ENCODE measurements at places on chromosomes 7 and 10. TPM values are rescaled to one million over a fixed set of nuclear protein-coding genes. Genes with fewer than 3 reads are reported as not detected.

EBLN1 gene
- not detected for polyA plus RNA-seq

ARHGEF5 gene
- 8.4 TPM for polyA plus RNA-seq

OGDHL gene
- 58.3 TPM for polyA plus RNA-seq

ANKRD61 gene
- 0.42 TPM for polyA plus RNA-seq

ITPRID1 gene
- polyA plus RNA-seq: not detected

RBP4 gene
- polyA plus RNA-seq: 10,329 TPM

VAX1 gene
- polyA plus RNA-seq: not detected

HIPK2 gene
- 18.1 TPM for polyA plus RNA-seq

CRPPA gene
- 1.4 TPM for polyA plus RNA-seq

INMT gene
- 16.3 TPM for polyA plus RNA-seq

RTKN2 gene
- polyA plus RNA-seq: not detected

ADRB1 gene
- 0.16 TPM for polyA plus RNA-seq

DNA sequence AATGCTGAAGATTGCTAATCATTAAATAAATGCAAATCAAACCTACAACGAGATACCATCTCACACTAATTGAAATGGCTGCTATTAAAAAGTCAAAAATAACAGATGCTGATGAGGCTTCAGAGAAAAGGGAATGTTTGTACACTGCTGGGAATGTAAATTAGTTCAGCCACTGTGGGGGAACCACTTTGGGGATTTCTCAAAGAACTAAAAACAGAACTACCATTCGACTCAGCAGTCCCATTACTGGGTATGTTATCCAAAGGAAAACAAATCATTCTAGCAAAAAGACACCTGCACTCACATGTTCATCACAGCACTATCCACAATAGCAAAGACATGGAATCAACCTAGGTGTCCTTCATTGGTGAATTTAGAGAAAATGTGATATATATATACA is 379.0 kb upstream of the CNTNAP2 start:
- no peaks in the 10 kb centered on the region for H3K4me1 ChIP-seq
- H3K36me3 ChIP-seq: no peaks in the 10 kb centered on the region
- H3K27ac ChIP-seq: no peak overlapping the region

GRCh38 chr10:112332509-112333228 is 41.2 kb upstream of the ACSL5 start:
- H3K4me3 ChIP-seq: no peak overlapping the region
- H3K4me1 ChIP-seq: no peaks in the 10 kb centered on the region

- no peaks in the 10 kb centered on the region for H3K4me1 ChIP-seq
- no peak for DNase-seq
- no peak overlapping the region for H3K4me3 ChIP-seq
- no peaks in the 10 kb centered on the region for H3K36me3 ChIP-seq
These were observed 163.3 kb downstream of the JCAD start for GRCh38 chr10:29896053-29896452.

DNA sequence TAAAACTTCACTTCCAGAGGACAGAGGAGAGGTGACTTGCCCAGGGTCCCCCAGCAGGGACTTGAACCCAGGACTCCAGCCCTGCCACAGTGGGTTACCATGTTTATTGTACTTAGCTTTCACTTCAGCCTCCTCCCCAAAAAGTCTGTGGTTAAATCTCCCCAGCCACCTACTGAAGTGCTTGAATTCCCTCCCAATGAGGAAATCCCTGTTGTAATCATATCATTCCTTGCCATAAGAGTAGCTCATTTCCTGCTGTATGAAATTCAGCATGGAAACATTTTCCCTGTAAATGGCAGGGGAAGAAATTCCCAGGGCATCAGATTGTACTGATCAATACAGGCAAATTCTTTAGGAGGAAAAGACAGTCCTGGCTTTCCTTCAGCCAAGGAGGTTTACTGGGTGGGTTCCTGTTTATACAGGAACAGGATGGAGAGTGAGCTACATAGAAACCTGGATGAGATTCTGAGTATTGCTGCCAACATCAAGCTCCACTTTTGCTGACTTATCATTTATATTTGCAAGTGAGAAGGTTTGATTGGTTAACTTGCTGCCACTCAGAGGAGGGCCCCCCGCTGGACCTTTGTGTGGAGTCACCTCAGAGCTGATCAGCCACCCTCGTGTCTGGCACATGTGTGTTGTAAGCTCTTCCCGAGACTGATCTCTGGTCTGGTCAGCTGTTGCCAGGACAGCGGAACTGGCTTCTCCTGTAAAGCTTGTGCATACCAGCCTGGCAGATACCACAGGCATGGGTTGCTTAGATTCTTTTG is 16.4 kb upstream of the PDZD8 start:
- peak overlapping the region; percentile 85 for H3K27ac ChIP-seq
- H3K4me3 ChIP-seq: no peak overlapping the region
- no peak for DNase-seq
- H3K4me1 ChIP-seq: peaks cover 11% of the 10 kb centered on the region

GRCh38 chr10:73060173-73060572 is 36.5 kb downstream of the P4HA1 start:
- no peaks in the 10 kb centered on the region for H3K4me1 ChIP-seq
- H3K27ac ChIP-seq: no peak overlapping the region
- peaks cover 25% of the 10 kb centered on the region for H3K36me3 ChIP-seq
- H3K27me3 ChIP-seq: no peaks in the 10 kb centered on the region

DNA sequence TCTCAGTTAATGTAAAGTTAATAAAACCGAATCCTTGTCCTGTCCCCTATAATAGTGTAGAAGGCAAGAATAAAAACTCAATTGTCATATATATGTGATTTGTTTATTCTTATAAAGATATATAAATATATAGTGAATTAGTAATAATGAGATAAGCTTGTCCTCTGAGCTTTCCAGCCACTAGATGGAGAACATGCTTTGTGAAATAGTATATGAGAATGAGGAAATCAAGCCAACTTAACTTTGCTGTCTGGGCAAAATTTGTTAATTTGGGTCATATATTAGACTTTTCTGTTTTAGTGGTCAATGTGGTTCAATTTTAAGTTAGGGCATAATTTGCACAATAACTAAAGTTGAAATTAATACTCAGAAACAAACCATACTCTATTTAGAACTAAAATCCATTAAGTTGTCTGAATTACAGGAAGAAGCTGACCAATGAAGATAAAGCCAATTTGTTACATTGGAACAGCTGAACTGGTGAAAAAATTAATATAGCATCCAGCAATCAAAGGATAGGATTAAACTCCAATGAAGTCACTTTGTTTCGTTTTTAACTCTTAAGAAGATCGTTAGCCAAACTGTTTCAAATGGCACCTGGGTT is 595.0 kb downstream of the ARL4A start:
- no peaks in the 10 kb centered on the region for H3K36me3 ChIP-seq
- no peaks in the 10 kb centered on the region for H3K27me3 ChIP-seq
- no peak overlapping the region for H3K4me3 ChIP-seq
- no peak overlapping the region for H3K27ac ChIP-seq

GRCh38 chr10:25220156-25220555 is 45.4 kb downstream of the GPR158 start:
- no peaks in the 10 kb centered on the region for H3K4me1 ChIP-seq
- peaks cover 3% of the 10 kb centered on the region for H3K27me3 ChIP-seq
- no peak overlapping the region for H3K27ac ChIP-seq

DNA sequence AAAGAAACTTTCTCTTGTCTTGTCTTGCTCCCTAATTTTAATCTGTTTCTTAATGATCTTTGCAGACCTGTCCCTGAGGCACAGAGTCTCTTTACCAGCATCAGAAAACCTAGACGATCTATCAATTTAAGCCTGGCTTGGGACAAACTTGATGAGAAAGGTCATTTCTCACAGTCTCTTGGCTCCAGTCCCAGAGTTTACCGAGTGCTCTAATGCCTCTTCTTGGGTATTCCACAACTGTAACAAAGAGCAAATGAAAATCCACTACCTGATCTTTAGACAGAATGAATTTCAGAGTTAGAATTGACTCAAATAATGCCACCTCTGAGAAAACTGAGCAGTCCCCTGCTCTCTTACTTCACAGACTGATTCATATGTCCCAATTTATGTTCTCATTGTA is 106.4 kb upstream of the DNAJB12 start:
- no peaks in the 10 kb centered on the region for H3K27me3 ChIP-seq
- no peak overlapping the region for H3K27ac ChIP-seq
- DNase-seq: no peak
- H3K4me3 ChIP-seq: no peak overlapping the region

DNA sequence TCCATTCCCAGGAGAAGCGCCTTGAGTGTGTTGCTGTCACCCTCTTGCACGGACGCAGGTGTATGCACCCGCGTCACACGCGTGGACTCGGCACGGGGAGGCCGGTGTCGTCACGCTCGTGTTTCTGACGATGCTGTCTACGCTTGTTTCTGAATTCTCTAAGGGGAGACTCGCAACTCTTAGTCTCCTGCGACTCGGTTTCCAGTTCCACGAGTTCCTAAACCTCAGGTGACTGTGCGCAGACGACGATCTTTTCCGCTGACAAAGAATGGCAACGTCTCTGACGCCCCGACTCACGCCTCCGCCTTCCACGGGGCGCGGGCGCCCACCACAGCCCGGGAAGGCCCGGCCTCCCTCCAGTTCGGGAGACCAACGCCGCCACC is 579 bp downstream of the IDI1 start:
- peaks cover 24% of the 10 kb centered on the region for H3K4me1 ChIP-seq
- H3K27me3 ChIP-seq: no peaks in the 10 kb centered on the region
- DNase-seq: no peak

DNA sequence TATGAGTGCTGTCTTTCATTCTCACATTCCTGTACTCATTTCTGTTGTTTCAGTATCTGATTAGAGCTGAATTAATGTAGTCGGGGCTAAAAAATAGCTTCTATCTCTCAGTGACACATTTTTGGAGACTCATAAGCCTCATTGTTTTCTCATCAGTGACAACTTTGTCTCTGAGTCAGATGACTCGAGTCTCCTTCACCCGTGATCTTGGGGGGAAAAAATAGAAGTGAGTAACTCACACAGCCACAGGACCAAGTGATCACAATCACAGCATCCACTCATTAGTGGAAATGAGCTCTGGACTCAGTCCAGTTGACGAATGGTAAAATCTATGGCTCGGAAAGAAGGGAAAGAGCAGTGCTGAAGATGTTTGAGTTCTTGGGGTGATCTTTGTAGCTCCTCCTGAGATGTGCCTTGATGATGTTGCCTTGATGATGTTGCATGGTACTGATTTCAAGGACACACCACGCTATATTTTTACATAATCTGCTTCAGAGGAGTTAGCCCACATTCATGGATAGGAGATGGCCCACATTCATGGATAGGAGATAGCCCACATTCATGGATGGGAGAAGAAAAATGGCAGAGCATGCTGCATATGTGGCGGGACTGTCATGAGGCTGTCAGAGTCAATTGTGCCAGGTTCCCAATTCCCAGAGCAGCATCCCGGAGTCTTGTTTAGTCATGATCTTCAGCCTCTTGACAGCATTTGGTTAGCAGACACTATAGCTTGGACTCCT is 214.7 kb downstream of the CELF2 start:
- H3K27me3 ChIP-seq: no peaks in the 10 kb centered on the region
- H3K27ac ChIP-seq: no peak overlapping the region
- no peak for DNase-seq
- H3K4me3 ChIP-seq: no peak overlapping the region
- no peaks in the 10 kb centered on the region for H3K4me1 ChIP-seq

DNA sequence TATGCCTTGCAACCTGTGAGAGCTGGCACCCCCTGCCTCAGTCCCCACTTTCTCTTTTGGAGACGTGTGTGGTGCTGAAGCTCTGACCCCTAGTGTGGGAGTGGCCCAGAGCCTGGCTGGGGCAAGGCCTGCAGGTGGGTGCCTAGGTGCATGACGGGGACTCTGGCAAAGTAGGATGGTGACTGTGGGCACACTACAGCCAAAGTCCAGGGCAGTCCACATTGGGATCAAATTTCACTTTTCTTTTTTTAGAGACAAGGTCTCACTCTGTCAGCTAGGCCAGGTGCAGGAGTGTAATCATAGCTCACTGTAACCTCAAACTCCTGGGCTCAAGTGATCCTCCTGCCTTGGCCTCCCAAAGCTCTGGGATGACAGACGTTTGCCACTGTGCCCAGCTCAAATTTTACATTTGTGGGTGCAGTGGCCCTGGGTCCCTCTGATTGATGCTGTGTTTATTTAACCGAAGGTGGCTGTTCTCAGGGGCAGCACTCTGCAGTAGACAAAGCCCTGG is 52.3 kb downstream of the NEURL1 start:
- H3K36me3 ChIP-seq: no peaks in the 10 kb centered on the region
- H3K27ac ChIP-seq: peak overlapping the region; percentile 79
- no peak overlapping the region for H3K4me3 ChIP-seq

GRCh38 chr7:92682903-92683539 is 92.8 kb upstream of the FAM133B start:
- H3K4me3 ChIP-seq: no peak overlapping the region
- H3K27ac ChIP-seq: no peak overlapping the region
- no peaks in the 10 kb centered on the region for H3K27me3 ChIP-seq
- no peak for DNase-seq
- no peaks in the 10 kb centered on the region for H3K36me3 ChIP-seq
- peaks cover 10% of the 10 kb centered on the region for H3K4me1 ChIP-seq

DNA sequence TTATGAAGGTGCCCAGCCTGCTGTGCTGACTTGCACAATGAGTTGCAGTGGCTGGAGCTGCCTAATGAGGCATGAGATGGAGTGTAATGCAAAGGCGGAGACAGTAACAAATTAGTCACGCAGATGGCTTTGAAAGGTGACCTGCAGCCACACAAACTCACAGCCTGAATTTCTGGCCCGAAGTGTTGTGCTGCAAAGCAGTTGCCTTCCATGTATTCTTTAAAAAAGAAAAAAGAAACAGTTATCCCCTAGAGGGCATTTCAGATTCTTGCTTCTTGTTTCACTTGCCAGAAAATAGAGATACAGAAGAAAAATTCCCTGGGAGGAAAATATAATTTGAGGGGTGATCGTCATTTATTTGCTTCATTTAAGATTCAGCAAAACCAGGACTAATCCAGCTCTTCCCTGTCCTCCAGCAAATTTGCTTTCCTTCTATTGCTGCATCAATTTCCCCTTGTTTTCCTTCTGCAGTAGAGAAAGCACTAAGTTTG is 239.9 kb downstream of the ADRA2A start:
- no peaks in the 10 kb centered on the region for H3K4me1 ChIP-seq
- H3K4me3 ChIP-seq: no peak overlapping the region
- H3K36me3 ChIP-seq: no peaks in the 10 kb centered on the region
- no peaks in the 10 kb centered on the region for H3K27me3 ChIP-seq

GRCh38 chr7:94893661-94894060 is 13.7 kb upstream of the PPP1R9A start:
- DNase-seq: no peak
- H3K27ac ChIP-seq: no peak overlapping the region
- H3K4me3 ChIP-seq: no peak overlapping the region

DNA sequence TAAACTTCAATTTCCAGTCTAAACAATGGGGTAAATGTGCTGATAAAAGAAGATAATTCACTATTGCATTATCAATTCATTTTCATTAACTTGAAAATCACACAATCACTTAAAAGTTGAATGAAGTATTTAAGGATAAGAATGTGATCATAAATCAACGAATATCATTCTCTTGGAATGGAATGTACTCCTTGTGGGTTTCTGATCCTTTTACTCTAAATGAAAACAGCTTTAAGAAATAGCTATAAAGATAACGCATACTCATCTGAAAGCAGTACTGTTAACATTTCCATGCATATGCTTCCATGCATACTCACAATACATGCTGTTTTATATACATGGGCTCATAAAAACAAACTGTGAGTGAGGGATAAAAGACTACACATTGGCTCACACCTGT is 108.8 kb downstream of the ATE1 start:
- no peaks in the 10 kb centered on the region for H3K4me1 ChIP-seq
- DNase-seq: no peak
- H3K27me3 ChIP-seq: no peaks in the 10 kb centered on the region
- H3K27ac ChIP-seq: no peak overlapping the region
- no peak overlapping the region for H3K4me3 ChIP-seq

- no peak overlapping the region for H3K4me3 ChIP-seq
- H3K27ac ChIP-seq: no peak overlapping the region
- H3K27me3 ChIP-seq: no peaks in the 10 kb centered on the region
- no peak for DNase-seq
- no peaks in the 10 kb centered on the region for H3K36me3 ChIP-seq
These were observed 25.7 kb upstream of the WAPL start for GRCh38 chr10:86547296-86547695.
